ENCODE measurements at places on chromosomes 5 and 9. TPM values are rescaled to one million over a fixed set of nuclear protein-coding genes. Genes with fewer than 3 reads are reported as not detected.
A peak's percentile ranks its signal among the peaks of the same experiment; 100 is the strongest.

ARL14EPL gene
- total RNA-seq: not detected

OR1Q1 gene
- not detected for total RNA-seq

QRFP gene
- total RNA-seq: not detected

FRMD3 gene
- 5.9 TPM for total RNA-seq

TRPM3 gene
- total RNA-seq: 0.41 TPM

CTXN3 gene
- total RNA-seq: not detected

SAXO1 gene
- under 0.01 TPM for total RNA-seq

CTNND2 gene
- 1.9 TPM for total RNA-seq

DNLZ gene
- 19.7 TPM for total RNA-seq

DEPDC1B gene
- total RNA-seq: 0.36 TPM

C5orf52 gene
- total RNA-seq: not detected

B4GALT1 gene
- total RNA-seq: 25.5 TPM

CYSRT1 gene
- total RNA-seq: not detected

STC2 gene
- 9.9 TPM for total RNA-seq

ANKRD31 gene
- total RNA-seq: 0.33 TPM

GNA14 gene
- total RNA-seq: 15.0 TPM

IFNK gene
- total RNA-seq: not detected

IL33 gene
- total RNA-seq: 73.2 TPM

EPB41L4A gene
- total RNA-seq: 4.1 TPM

TMED7 gene
- 94.5 TPM for total RNA-seq

FOXD4 gene
- total RNA-seq: not detected

DNA sequence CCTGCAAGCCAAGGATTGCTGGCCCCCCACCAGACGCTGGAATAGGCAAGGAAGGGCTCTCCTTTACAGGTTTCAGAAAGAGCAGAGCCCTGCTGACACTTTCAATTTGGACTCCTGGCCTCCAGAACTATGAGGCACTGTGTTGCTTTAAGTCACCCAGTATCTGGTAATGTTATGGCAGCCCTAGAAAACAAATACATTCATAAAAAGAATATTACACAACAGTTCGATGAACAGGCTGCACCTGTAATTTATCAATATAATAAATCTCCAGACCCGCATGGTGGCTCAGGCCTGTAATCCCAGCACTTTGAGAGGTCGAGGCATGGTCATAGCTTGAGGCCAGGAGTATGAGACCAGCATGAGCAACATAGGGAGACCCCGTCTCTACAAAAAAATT, 7.5 kb downstream of the CMBL start:
- H3K4me3 ChIP-seq: no peak overlapping the region
- no peak overlapping the region for H3K27ac ChIP-seq
- DNase-seq: no peak

GRCh38 chr9:91253488-91253887, 108.2 kb downstream of the AUH start:
- no peaks in the 10 kb centered on the region for H3K36me3 ChIP-seq
- no peaks in the 10 kb centered on the region for H3K27me3 ChIP-seq
- DNase-seq: no peak
- peaks cover 4% of the 10 kb centered on the region for H3K4me1 ChIP-seq
- H3K27ac ChIP-seq: no peak overlapping the region

GRCh38 chr5:132265336-132266030, 8.0 kb downstream of the PDLIM4 start:
- no peak overlapping the region for H3K4me3 ChIP-seq
- H3K4me1 ChIP-seq: peaks cover 98% of the 10 kb centered on the region
- peak; percentile 91 for DNase-seq
- H3K36me3 ChIP-seq: peaks cover 17% of the 10 kb centered on the region
- H3K27me3 ChIP-seq: no peaks in the 10 kb centered on the region

- H3K27ac ChIP-seq: no peak overlapping the region
- DNase-seq: no peak
- H3K36me3 ChIP-seq: no peaks in the 10 kb centered on the region
- peaks cover 22% of the 10 kb centered on the region for H3K4me1 ChIP-seq
- no peak overlapping the region for H3K4me3 ChIP-seq
- no peaks in the 10 kb centered on the region for H3K27me3 ChIP-seq
Measured at GRCh38 chr9:13429301-13430190, 150.1 kb upstream of the MPDZ start.

DNA sequence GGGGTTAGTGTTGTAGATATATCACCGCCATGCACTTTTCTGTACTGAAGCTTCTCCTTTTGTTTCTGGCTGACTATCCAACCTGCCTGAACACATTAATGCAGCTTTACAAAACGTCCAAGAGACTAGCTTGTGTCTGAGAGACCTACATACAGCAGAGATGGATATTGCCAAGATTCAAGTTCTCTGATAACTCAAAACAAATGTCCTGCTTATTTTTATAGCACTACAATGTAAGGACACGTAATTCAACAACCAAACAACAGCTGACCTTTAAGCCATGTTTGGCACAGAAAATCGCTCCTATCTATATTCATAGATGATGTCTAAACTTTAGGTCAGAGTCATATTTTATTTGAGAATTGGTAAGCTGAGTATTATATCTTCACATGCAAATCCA, 76.2 kb upstream of the NTRK2 start:
- H3K36me3 ChIP-seq: no peaks in the 10 kb centered on the region
- H3K27ac ChIP-seq: no peak overlapping the region
- no peak for DNase-seq
- no peaks in the 10 kb centered on the region for H3K4me1 ChIP-seq
- no peaks in the 10 kb centered on the region for H3K27me3 ChIP-seq

DNA sequence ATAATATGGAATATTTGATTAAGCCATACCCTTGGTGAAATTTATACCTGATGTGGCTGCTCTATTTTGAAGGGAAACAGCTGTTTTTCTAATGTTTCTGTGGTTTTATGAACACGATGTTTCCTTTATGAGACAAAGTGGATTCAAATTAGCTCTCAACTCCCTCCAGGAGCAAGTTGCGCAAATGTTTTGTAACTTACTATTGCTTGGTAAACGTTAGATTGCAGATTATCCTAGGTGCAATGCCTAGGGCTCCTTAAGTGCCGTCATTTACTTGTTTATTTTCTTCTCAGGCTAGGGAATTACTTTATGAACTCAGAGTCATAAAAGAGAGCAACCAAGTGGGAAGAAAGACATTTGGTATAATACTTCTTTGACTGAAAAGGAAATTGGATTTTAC, 763.1 kb downstream of the TAF11L14 start:
- no peaks in the 10 kb centered on the region for H3K27me3 ChIP-seq
- no peak for DNase-seq
- H3K4me1 ChIP-seq: no peaks in the 10 kb centered on the region
- no peak overlapping the region for H3K4me3 ChIP-seq
- H3K36me3 ChIP-seq: no peaks in the 10 kb centered on the region
- no peak overlapping the region for H3K27ac ChIP-seq

GRCh38 chr9:128706045-128706444, 3.7 kb downstream of the PKN3 start:
- H3K36me3 ChIP-seq: no peaks in the 10 kb centered on the region
- H3K4me3 ChIP-seq: no peak overlapping the region
- no peaks in the 10 kb centered on the region for H3K27me3 ChIP-seq
- H3K4me1 ChIP-seq: peaks cover 11% of the 10 kb centered on the region
- no peak overlapping the region for H3K27ac ChIP-seq
- DNase-seq: peak; percentile 47

GRCh38 chr5:42216904-42217303, 206.3 kb upstream of the GHR start:
- no peaks in the 10 kb centered on the region for H3K27me3 ChIP-seq
- no peak for DNase-seq
- H3K27ac ChIP-seq: no peak overlapping the region
- no peak overlapping the region for H3K4me3 ChIP-seq

DNA sequence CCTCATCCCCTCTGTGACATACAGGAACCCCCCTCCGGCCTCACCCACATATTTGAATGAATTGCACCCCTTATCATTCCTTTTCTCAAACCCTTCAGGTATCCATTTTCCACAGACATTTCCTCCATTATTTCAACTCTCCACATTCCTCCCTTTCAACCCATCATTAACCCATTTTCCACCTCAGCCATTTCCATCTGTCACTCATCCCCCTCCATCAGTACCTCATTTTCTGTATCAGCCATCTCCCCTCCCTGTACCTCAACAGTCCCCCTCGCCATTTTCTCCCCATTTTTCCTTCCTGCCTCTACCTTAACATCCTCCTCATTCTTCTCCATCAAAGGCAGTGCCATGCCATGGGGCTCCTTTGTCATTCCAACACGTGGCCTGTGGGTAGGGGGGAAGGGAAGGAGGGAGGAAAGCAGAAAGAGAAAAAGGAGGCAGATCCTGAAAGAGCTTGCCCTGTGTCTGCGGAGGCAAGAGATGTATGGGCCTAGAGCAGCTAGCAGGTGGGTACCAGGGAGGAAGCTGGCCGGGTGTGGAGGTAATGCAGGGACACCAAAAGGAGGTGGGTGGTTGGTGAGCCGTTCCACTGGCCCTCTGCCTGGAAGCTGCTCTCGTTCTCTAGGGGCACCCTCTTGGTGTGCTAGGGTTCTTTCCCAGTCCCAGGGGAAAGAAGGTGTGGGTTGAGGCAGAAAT, 1.5 kb downstream of the DNAJB5 start:
- peak overlapping the region; percentile 97 for H3K4me3 ChIP-seq
- no peaks in the 10 kb centered on the region for H3K4me1 ChIP-seq
- peaks cover 3% of the 10 kb centered on the region for H3K36me3 ChIP-seq
- H3K27me3 ChIP-seq: no peaks in the 10 kb centered on the region
- H3K27ac ChIP-seq: peak overlapping the region; percentile 100

DNA sequence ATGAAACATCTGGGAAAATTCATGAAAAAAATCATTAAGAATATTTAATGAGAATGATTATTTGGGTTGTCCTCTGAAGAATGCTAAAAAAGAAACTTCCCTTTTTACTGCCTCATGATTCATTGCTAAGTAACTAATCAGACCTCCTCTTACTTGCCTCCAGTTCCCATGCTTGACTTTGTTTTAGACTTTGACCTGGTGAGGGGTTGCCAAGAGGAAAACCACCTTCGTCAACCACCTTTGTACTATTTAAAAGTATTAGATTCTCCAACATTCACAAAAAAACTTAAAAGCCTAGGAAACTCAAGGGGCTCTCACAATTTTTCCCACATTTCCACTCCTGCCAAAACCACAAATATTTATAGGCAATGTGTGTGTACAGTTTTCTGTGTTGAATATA, 115.2 kb upstream of the ST8SIA4 start:
- H3K27me3 ChIP-seq: no peaks in the 10 kb centered on the region
- no peaks in the 10 kb centered on the region for H3K4me1 ChIP-seq
- H3K36me3 ChIP-seq: no peaks in the 10 kb centered on the region
- no peak overlapping the region for H3K4me3 ChIP-seq
- DNase-seq: no peak

GRCh38 chr5:13356226-13356625, 588.3 kb downstream of the DNAH5 start:
- no peak for DNase-seq
- no peaks in the 10 kb centered on the region for H3K4me1 ChIP-seq
- no peaks in the 10 kb centered on the region for H3K36me3 ChIP-seq

DNA sequence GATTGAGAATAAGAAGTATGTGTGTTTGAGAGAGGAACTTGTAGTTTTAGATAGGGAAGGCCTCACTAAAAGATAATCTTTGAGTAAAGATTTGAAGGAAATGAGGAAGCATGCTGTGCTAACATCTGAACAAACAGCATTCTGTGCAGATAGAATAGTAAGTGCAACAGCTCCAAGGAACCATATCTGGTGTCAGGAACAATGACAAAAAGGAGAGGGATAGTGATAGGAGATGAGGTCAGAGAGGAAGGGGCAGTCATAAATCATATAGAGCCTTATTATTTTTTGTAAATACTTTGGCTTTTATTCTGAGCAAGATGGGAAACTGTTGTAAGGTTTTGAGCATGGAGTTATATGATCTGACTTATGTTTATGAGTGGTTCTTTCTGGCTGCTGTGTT, 3.8 kb downstream of the MRPL22 start:
- no peak overlapping the region for H3K4me3 ChIP-seq
- H3K27me3 ChIP-seq: no peaks in the 10 kb centered on the region
- H3K36me3 ChIP-seq: no peaks in the 10 kb centered on the region

- H3K36me3 ChIP-seq: no peaks in the 10 kb centered on the region
- H3K27me3 ChIP-seq: no peaks in the 10 kb centered on the region
- no peaks in the 10 kb centered on the region for H3K4me1 ChIP-seq
Measured at GRCh38 chr9:806285-807156, 35.0 kb upstream of the DMRT1 start.

GRCh38 chr5:129413570-129413969, 46.5 kb upstream of the ADAMTS19 start:
- no peaks in the 10 kb centered on the region for H3K36me3 ChIP-seq
- no peak overlapping the region for H3K27ac ChIP-seq
- no peak for DNase-seq

GRCh38 chr5:114319236-114319635, 42.6 kb upstream of the KCNN2 start:
- H3K4me3 ChIP-seq: no peak overlapping the region
- no peaks in the 10 kb centered on the region for H3K4me1 ChIP-seq
- H3K27ac ChIP-seq: no peak overlapping the region
- H3K27me3 ChIP-seq: no peaks in the 10 kb centered on the region

DNA sequence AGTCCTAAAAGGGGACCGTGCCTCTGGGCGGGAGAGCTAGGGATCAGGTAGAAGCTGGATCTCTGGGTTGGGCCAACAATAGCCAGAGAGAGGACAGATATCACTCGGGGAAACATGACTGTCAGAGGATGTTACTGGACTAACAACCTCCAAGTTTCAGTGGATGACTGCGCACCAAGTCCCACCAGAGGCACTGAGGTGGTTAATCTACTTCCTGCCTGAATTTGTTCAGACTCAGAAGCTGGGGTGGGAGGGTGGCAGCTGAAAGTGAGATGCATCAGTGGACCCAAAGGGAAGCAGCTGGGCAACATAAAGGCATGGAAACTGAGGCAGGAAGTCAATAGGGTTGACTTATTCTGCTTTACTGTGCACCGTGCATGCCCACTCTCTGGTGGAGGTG, 130.1 kb upstream of the SLC44A1 start:
- no peak for DNase-seq
- no peaks in the 10 kb centered on the region for H3K27me3 ChIP-seq
- no peak overlapping the region for H3K27ac ChIP-seq
- no peak overlapping the region for H3K4me3 ChIP-seq
- H3K36me3 ChIP-seq: no peaks in the 10 kb centered on the region

DNA sequence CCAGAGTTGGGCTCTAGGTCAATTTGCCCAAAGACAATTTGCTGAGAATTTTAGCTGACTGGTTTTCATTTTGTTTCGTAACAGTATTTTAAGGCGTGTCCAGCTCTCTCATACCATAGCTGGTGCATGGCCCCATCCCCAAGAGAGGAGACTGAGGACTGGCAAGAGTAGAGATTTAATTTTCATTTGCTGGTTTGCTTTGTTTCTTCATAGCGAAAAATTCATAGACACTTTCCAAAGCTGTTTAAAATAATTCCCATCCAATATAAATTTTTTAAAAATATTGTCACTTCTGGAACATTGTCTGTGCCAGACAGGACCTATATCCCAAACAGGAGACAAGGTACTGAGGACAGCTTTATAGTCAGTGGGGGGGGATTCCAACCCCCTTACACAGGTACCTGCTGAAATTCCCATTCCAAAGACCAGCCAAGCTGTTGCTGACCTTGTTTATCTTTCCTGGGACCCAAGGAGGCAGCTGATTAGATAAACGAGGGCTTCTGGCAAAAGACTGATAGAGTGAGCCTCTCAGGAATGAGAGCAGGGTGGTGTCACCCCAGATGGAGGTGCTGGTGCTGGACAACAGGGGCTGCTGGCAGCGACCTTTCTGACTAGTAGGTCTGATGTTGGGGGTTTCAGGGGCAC, 6.8 kb upstream of the ANGPTL2 start:
- H3K27me3 ChIP-seq: no peaks in the 10 kb centered on the region
- peak overlapping the region; percentile 67 for H3K27ac ChIP-seq
- peaks cover 64% of the 10 kb centered on the region for H3K4me1 ChIP-seq
